ENCODE measurements at places on chromosomes 4 and X. TPM values are rescaled to one million over a fixed set of nuclear protein-coding genes. Genes with fewer than 3 reads are reported as not detected.

The MAGEA6 gene
- total RNA-seq = not detected

The DDIT4L gene
- total RNA-seq = 4.7 TPM

DNA sequence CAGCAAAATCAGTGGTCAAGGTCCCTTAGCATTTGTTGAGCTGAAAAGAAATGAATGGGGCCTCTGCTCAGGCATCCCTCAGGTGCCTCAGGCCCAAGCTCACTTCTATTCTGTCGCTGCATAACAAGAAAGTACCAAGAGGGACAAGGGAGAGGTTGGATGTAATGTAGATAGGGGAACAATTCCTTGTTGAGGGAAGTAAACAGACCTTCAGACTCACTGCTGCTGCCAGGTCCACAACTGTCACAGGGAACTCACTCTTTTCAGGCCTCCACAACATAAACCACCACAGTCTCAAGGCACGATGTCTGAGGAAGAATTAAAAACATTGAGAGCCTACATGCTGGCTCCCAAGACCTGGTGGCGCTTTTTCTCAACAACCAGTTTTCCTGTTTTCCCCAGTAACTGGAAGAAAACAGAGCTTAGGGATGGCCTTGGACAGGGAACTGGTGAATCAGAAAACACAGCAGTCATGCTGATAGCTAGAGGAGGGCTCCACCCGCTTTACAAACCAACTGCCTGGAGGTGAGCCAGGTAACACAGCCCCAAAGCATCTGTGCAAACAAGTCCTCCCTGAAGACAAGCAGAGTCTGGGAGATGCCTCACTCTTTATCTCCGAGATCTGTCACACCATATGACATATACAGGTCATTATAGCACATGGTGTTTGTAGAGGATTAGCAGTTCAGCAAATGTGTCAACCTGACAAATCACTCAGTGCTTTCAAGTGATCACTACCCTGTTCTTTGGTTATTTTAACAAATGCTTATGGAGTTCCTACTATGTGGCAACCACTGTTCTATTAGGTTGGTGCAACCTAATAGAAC, 14.3 kb upstream of the AWAT1 start:
- peak; percentile 85 for DNase-seq

DNA sequence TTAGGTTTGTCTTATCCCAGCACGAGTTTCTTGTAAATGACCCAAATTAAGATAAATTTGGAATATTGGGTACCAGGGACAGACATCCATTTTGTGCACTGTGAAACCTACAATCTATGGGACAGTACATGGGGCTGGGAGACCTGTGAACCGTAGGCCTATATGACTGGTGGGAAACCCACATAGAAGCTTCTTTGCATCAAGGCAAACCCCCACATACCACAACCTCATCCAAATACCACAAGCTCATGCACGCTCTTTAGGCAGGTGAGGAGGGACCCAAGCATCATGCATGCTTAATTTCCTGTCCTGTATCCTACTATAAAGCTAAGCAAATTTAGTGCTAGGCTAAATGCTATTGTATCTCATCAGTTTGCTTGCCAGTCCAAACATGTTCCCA, 47.8 kb downstream of the NIPAL1 start:
- DNase-seq = no peak

DNA sequence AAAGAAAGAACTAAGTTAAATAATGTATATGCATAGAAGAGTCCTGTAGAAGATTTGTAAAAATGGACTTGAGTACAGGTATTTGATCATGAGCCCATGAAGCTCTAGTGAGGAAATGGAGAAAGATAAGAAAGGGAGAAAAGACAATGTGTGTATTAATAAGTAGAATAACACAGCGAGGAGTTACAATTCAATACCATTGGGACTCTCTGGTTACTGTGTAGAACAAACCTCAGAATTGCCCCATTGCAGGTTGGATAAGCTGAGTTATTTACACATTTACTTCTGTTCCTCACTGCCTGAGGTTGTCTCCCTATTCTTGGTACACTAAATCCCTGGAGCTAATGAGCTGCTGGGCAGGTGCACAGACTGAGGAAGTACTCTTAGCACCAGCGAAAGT, 33.3 kb downstream of the BANK1 start:
- DNase-seq = no peak

GRCh38 chr4:126755506-126755905, 877.3 kb upstream of the INTU start:
- no peak for DNase-seq

DNA sequence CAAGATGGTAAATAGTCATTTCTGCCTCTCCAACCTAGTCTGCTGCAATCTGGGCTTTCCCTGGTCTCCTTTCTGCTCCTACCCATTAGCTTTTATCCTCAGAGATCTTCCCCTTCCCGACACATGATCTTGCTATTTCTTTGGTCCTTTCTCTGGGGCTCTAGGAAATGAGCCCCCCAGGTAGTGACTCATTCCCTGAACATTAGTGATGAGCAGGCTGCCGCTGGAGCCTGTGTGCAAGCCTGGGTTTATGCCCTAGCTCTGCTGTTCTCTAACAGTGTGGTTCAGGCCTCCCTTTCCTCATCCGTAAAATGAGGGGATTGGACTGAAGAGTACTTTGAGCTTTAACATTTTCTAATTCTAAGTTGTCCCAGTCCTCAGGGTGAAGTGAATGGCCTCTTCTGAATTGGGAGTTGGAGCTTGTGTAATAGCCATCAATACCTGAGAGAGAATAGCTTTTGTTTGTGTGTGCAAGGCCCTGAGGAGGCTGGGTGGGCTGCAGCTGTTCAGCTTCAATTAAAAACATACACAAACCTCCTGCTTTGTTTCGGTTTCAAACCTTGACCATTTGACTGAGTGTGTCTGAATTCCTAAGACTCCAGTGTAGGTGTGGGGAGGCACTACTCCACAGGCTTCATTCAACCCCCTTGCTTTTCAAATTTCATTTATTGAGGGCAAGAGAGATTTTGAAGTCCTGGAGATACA, 115.6 kb upstream of the SCML1 start:
- no peak for DNase-seq

- DNase-seq = no peak
These were observed 272.5 kb downstream of the SHOX start for GRCh38 chrX:903116-903515.

Measured in Caco-2 (cell line).